A172 (cell line): ENCODE measurements at places on chromosomes 6 and 20.

DNA sequence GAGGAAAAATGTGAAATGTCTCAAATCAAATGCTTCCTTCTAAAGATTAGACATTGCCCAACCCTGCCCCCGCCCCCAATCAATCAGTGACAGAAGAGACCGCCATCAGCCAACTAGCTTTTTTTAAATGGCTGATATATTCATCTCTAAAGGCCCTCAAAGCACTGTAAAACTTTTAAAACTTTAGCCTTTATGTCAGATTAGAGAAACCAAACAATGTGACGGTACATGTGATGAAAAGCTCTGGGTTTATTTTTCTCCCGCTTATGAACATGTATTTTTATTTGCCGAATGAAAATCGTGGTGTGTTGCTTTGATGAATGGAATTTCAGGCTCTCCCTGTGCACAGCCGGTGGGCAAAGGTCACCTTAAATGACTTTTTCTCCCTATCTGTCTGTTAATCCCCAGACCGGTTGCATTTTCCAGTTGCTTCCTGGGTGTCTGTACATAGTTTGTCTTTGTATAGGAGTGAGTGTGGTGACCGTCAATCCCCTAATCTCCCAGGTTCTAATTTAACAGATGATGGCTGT, 38.5 kb downstream of the TBC1D7 start:
- no peak for DNase-seq

- no peak for DNase-seq
Measured at GRCh38 chr6:101633081-101633480, 239.6 kb downstream of the GRIK2 start.

- DNase-seq = no peak
Measured at GRCh38 chr6:168870982-168871381, 382.7 kb downstream of the THBS2 start.

DNA sequence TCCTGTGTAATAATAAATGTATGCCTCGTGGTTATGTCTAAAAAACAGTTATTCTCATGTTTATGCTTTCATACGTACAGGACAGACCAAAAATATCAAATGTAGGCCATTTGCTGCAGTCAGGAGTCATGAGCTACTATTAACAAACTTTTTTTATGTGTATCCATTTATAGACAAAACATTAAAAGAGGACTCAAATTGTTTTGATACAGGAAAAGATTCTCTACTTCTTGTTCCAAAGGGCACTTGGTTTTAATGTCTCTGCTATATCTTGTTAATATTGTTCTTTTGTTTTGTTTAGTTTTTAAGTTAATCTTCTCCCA, 155.2 kb downstream of the ZDHHC14 start:
- DNase-seq = no peak

GRCh38 chr6:104784884-104785283, 74.8 kb downstream of the HACE1 start:
- no peak for DNase-seq

DNA sequence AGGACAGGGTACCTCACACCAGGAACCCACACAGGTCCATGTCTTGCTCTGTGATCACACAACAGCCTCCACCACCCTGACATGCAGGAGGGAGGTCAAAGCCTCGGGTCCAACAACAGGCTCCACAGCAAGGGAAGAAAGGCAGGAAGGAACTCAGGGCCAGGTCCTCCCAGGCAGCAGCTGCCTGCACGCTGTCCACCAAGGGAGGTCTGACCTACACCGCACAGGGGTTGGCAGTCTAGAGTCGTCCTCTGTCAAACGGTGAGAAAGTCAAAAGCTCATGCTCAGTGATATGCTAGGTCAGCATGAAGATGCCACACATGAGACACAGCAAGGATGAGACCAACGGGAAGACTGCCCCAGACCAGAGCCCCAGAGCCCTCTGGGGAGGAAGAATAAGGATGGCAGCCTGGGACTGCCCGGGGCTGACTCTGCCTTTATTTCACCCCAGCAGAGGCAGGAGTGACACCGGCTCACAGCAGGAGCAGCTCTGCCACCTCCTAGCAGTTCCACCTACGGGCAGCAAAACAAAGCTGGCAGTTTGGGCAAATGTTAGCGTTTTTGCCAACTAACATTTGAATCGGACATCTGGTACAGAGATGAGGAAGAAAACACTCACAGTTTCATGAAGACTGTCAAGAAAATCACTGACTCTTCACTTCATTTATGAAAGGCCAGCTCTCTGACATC, 8.5 kb downstream of the GMEB2 start:
- DNase-seq = no peak

- DNase-seq = no peak
Measured at GRCh38 chr6:12331951-12332749, 42.0 kb downstream of the EDN1 start.

- no peak for DNase-seq
Measured at GRCh38 chr6:133544419-133544818, 303.3 kb downstream of the EYA4 start.

GRCh38 chr6:157436219-157436943, 55.4 kb downstream of the ZDHHC14 start:
- DNase-seq = no peak

- no peak for DNase-seq
Measured at GRCh38 chr6:54624779-54625178, 221.8 kb upstream of the FAM83B start.

GRCh38 chr20:47146686-47147085, 209.8 kb downstream of the ZMYND8 start:
- DNase-seq = peak; percentile 94

- peak; percentile 44 for DNase-seq
Measured at GRCh38 chr6:71012866-71013469, 56.1 kb upstream of the B3GAT2 start.

- DNase-seq = no peak
Measured at GRCh38 chr20:16970776-16971175, 222.6 kb downstream of the OTOR start.

DNA sequence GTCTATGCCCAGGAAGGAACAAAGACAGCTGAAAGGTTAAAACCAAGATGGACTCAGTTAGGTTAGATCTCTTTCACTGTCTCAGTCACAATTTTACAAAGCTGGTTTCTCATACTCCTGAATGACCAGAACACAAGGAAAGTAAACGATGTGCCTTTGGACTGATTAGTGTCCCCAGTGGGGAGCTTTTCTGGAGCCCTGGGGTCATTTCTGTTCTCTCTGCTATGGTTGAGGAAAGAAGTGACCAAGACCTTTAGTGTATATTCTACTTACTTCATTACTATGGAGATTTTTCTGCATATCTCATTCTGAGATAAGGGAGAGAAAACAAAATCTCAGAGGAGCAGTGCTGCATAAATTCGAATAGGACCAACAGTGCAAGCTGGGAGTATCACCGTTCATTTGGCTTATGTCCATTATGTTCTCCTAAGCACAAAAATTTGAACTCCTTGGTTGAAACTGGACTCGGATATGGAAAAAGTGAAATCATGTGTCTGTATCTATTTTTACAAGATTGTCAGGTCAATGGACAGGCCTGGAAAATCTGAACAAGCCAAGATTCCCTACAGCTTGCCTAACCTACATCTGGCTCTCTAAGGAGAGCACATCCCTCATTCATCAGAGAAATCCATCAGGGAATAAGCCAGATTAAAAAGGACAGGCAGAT, 34.4 kb upstream of the ENPP1 start:
- DNase-seq = no peak

GRCh38 chr6:158104696-158105095, 63.4 kb downstream of the SERAC1 start:
- DNase-seq = no peak

DNA sequence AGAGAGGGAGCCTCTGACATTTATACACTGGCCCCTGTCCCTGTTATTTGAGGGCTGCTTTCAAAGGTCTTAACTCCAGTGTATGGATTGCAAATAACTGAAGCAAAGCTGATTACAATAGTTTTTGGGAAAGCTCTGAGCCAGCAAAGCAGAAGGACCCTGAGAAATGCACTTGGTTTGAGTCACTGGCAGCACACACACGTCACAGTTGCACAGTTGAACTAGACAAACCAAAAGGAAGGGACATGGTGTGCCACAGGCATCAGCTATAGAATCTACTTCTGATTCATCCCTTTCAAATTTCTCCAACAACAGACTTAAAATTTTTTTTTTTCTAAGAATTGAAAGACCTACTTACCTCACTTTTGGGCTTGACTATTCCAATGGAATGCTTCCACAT, 56.4 kb downstream of the SNRNP48 start:
- no peak for DNase-seq

GRCh38 chr6:50602292-50602691, 111.0 kb upstream of the TFAP2D start:
- peak; percentile 8 for DNase-seq

DNA sequence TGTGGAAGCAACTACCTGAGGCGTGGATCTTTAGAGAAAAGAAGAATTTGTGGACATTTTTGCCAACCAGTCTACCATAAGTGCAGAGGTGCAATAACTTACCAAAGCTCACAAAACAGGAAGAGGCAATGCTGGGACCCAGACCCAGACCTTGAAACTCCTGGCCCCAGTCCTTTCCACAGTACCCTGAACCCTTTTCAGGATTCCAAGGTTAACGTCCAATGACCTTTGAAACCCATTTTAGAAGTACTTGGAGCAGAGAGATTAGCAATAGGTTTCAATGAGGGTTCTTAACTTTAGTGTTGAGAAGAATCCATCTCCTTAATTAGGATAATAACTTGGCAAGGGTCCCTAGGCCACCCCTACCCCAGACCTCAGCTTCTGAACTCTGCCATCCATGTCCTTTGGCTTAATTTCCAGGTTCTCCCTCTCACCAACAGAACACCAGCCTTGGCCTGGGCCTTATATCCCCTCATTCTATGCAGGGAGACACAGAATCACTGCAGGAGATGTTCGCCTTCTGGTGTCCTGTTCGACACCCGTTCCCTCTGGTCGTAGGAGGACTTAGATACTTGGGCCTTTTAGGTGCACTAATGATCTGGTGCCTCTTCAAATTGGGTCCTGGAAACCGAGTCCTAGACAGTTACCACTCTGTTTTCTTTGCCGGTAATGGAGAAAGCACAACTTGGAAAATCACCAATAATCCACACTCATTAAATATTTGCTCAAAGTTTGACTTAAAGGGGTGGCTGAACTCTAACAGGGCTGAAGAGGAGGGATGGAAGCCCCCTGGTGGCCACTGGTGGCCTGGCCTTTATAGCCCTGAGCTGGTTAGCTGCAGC, 40.6 kb downstream of the ISM1 start:
- DNase-seq = peak; percentile 39

DNA sequence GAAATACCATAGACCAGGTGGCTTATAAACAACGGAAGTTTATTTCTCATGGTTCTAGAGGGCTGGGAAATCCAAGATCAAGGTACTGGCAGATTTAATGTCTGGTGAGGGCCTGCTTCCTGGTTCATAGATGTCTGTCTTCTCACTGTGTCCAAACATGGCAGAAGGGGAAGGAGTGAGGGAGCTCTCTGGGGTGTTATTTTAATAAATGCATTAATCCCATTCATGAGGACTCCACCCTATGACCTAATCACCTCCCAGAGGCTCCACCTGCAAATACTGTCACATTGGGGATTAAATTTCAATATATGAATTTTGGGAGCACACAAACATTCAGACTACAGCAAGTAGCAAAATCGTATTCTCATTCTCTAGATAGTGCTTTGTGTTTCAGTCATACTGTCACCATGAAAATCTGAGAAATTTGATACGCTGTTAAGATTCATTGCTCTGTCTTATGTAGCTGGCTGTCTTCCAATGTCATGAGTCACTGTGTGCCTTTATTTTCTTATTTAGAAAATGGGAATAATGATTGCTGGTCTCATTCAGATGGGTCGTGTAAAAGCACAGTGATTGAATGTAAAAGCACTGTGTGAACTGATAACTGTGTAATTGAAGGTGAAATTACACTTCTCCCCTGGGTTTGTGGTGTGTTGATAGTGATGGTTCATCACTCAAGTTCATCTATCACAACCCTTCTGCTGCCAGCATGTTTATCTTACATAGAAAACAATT, 8.9 kb upstream of the ERVFRD-1 start:
- DNase-seq = peak; percentile 26

DNA sequence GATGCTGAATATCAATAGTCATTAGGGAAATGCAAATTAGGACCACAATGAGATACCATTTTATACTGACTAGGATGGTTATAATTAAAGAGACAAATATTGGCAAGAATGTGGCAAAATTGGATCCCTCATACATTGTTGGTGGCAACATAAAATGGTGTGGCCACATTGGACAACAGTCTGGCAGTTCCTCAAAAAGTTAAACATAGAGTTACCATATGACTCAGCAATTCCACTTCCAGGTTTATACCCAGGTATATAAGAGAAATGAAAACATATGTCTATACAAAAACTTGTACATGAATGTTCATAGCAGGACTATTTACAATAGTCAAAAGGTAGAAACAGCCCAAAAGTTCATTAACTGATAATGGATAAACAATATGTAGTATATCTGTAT, 2.0 kb upstream of the CRIP3 start:
- no peak for DNase-seq

DNA sequence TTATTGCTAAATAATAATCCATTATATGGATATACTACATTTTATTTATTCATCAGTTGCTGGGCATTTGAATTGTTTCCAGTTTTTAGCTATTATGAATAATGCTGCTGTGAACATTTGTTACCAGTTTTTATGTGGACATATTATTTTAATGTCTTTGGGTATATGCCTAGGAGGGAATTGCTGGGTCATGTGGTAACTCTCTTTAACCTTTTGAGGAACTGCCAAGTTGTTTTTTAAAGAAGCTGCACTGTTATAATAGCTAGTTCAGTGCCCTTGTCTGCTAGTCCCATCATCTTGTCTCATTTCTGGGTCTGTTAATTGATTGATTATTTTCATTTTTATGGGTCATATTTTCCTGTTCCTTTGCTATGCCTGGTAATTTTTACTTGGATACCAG, 56.3 kb downstream of the FOXO3 start:
- no peak for DNase-seq

GRCh38 chr20:54168961-54169862, 4.6 kb downstream of the CYP24A1 start:
- no peak for DNase-seq

DNA sequence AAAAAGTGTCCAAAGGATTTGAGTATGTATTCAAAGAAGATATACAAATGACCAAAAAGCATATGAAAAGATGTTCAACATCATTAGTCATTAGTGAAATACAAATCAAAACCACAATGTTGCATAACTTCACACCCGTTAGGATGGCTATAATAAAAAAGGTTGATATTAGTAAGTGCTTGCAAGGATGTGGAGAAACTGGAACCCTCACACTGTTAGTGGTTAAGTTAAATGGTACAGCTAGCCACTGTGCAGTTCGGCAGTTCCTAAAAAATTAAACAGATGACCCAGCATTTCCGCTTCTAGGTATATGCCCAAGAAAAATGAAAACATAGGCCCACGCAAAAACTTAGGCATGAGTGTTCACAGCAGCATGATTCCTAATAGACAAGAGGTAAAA, 38.6 kb downstream of the IBTK start:
- no peak for DNase-seq

GRCh38 chr6:156886409-156886808, 109.2 kb downstream of the ARID1B start:
- no peak for DNase-seq

GRCh38 chr6:28710466-28711191, 184.9 kb downstream of the GPX5 start:
- peak; percentile 44 for DNase-seq

- peak; percentile 43 for DNase-seq
Measured at GRCh38 chr20:59525500-59526241, 78.7 kb upstream of the PHACTR3 start.

GRCh38 chr20:39016506-39016905, 54.4 kb downstream of the DHX35 start:
- no peak for DNase-seq

GRCh38 chr20:32962053-32962452, 42.2 kb downstream of the SUN5 start:
- DNase-seq = no peak
